GM18507 (cell line): ENCODE measurements at places on chromosomes 12 and 14.

DNA sequence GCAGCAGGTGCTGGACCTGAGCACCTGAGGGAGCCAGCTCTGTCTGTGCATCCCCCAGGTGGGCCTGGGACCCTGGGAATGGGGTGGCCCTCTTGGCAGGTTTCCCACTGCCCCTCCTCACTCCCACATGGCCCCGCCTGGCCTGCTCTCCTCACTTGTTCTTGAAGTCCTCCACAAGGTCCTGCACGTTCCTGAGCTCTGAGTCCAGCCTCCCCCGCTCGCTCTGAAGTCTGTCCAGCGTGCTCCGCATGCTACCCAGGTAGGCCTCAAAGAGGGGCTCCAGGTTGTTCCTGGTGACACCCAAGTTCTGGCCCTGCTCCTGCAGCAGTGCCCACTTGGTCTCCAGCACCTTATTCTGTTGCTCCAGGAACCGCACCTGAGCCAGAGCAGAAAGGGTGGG is 2.9 kb downstream of the KRT79 start:
- DNase-seq = no peak

DNA sequence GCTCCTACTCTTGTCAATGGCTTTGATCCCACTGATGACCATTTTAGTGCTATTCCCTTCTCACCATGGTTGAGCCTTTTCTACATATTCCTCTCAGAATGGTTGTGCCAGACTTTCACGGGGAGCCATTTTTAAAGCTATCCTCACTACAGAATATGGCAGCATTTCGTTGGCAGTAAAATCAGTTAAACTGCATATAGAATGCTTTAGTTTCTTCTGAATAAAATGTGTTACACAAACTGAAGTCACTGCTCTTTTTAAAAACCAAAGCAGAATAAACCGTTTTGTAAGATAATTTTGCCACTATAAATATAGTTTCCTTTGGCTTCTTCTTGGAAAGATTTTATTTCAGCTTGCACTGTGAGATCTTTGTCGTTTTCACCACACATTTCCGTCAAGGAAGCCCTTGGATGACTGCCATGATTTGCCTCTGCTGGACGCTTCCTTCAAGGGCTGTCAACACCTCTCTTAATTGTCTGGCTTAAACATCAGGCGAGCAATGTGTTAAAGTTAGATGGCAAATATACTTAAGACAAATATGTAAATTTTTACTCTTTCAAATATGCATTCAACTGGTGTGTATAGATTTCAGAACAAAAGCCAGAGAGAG is 624.2 kb downstream of the DIO2 start:
- no peak for DNase-seq

GRCh38 chr12:131473741-131474709 is 236.9 kb upstream of the SFSWAP start:
- DNase-seq = no peak

GRCh38 chr14:52911904-52912303 is 38.9 kb downstream of the FERMT2 start:
- no peak for DNase-seq
